ENCODE measurements at places on chromosomes 3 and 15.

GRCh38 chr3:136882571-136882970 is 20.6 kb downstream of the NCK1 start:
- DNase-seq, result no peak

GRCh38 chr3:110869736-110870135 is 201.9 kb upstream of the NECTIN3 start:
- DNase-seq, result no peak

DNA sequence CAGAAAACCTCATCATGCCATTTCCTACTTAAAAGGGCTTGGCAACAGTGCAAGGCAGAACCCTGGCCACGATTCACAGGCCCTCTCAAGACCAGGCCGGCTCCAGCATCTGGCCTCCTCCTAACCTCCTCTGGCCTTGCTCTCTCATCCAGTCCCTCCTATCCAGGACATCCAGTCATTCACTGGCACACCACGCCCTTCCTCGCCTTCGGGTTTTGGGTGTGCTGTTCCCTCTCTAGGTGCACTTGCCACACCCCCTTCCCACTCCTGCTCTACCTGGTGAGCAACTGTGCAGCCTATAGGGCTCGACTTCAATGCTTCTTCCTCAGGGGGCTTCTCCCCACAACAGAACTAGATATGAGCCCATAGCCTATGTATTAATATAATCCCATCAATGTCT is 317.1 kb downstream of the ARRDC4 start:
- no peak for DNase-seq

- DNase-seq, result no peak
These were observed 32.1 kb downstream of the SEC62 start for GRCh38 chr3:169998668-169999131.

DNA sequence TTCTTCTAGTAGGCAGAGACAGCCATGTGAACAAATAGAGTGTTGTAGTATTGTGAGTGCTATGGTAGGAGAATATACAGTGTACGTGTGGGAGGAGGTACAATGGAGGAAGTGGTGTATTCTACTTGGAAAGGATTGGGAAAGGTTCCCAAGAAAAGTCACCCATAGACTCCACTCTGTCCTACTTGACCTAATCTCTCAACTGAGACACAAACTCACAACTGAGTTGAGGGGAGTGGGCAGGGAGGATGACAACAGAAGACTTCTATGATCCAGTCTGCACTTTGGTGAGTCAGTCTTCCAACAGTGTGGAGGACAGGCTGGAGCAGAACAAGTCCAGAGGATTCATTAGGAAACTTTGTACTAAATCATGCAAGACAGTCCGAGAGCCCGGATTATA is 28.8 kb upstream of the AQP9 start:
- no peak for DNase-seq

Data from NCI-H1930 (cell line).